ENCODE measurements at places on chromosomes 7 and 10.

DNA sequence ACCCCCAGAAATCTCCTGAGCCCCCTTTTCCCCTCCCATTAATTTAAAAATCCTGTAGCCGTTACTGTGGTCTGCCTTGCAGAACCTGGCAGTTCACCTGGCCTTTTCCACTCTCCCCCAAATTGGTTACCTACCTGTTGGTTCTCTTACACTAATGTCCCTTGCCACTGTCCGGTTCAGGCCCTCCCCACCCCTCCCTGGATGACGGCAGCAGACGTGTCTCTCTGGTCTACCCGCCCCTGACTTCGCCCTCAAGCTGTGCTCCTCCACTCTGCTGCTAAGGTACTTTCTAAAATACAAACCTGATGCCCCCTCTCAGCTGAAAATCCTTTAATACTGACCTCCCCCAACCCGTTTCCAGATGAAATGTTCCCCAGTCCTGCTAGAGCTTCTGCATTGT is 15.6 kb upstream of the SH3PXD2A start:
- DNase-seq = no peak

DNA sequence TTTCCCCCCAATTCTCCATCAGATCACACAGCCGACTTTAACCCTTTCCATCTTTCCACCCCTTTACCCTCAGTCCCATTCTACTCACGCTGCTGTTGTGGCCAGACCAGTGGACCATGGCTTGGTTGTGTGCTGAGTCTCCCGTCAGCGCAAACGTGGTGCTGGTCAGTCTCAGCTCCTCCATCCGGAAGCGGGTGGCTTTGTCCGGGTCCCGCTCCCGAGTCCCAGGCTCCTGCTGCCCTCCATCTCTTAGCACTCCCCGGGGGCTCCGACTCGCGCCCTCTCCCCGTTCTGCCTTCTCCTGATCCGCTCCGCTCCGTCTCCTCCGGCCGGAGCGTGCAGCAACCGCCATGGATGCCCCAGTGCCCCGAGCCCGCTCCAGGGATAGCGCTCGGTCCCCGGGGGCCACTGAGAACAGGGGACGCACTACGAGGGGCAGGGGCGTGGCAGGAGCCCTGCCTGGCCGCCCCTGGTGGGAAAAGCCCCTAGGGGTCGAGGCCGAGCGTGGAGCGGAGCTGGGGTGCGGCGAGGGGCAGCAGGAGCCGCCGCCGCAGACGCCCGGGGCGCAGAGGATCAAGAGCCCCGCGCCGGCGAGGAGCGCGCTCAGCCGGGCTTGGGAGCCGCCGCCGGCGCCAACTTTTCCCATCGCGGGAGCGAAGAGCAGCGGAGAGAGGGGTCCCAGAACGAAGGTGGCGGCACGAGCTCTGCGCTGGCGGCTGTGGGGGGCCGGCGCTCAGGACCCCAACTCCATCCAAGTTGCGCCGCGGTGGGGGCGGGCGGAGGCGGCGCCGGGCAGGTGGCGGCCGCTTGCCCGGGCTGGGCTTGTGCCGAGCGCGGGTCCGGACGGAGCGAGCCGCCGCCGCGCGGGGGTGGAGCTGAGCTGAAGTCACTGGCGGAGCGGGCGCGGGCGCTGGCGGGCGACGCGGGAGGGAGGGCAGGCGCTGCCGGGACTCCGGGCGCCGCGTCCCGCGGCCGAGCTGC is at the start of gene SORCS1:
Gene SORCS1, minus strand, starts transcription at position 826 of the 981 bp plus-strand sequence.
- no peak for DNase-seq

GRCh38 chr10:74778436-74779094 is 47.8 kb upstream of the KAT6B start:
- no peak for DNase-seq

DNA sequence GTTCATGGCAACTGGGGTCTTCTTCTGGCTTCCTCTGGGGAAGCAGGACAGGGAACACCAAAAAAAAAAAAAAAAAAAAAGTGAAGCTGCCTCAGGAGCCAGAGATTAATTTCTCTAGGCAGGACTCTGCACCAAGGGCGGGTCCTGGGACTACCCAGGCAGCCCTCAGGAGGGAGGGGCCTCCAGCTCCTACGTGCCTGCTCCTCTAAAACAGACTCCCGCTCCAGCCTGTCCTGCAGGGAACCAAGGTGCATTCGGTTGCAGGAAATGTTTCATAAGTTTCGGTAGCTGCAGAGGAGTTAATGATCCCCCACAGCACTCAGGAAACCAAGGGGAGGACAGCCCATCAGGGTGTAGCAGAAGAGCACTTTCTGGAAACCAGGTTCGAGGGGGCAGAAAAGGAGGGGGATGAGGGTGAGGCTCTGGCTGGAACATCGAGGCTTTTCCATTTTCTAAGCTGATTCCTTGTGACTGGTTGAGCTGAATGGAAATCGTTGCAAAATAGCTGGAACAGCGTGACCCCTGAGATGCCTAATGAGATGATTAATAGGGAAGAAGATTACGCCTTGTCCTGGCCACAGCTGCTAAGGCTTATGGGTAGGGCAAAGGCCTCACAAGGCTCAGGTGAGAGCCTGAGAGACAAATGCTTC is 84.2 kb downstream of the STRA8 start:
- DNase-seq = no peak
